Umbilical cord (tissue), 2 donors: ENCODE measurements at places on chromosomes 1 and 21.

DNA sequence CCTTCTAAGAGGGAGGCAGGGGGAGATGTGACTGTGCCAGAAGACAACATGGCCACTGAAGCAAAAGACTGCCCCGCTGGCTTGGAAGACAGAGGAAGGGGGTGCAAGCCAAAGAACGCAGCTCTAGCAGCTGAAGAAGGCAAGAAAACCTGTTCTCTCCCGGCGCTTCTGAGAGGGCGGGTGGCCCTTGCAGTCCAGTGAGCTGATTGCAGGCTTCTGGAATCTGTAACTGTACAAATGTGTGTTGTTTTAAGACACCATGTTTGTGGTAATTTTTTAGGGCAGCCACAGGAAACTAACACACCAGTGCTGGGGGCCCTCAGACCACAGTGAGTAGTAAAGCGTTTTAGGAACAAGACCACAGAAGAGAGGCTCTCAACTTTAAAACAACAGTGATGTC lies 47.0 kb downstream of the CD46 start:
- DNase-seq = peak; percentile 37

DNA sequence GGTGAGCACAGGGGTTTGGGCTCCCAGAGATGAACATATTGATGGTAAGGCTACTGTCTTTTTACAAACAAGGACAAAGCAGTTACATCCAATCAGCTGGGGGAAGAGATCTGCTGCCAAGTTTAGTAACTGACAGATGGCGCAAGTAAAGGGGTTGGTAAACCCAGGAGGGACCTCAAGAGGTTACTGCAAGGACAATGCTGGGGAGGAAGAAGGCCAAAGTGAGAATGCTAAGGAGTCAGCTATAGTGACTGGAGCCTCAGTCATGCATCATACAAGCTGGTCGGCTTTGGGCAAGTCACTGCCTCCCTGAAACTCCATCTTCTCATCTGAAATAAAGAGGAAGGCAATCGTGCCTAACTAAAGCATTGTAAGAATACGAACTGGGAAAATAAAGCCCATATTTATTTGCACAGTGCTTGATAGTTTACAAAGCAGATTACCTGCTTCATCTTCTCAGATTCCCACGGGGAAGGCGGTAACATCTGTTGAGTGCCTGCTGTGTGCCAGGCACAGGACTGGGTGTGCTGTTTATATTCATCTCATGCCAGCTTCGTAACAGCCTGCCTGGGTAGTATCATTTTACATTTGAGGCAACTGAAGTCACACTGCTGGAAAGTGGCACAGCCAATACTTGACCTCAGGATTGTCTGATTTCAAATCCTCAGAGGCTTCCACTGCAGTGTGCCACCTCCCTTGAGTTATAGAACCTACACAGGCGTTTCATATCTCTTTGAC lies 114.8 kb downstream of the BEND5 start:
- no peak for DNase-seq

DNA sequence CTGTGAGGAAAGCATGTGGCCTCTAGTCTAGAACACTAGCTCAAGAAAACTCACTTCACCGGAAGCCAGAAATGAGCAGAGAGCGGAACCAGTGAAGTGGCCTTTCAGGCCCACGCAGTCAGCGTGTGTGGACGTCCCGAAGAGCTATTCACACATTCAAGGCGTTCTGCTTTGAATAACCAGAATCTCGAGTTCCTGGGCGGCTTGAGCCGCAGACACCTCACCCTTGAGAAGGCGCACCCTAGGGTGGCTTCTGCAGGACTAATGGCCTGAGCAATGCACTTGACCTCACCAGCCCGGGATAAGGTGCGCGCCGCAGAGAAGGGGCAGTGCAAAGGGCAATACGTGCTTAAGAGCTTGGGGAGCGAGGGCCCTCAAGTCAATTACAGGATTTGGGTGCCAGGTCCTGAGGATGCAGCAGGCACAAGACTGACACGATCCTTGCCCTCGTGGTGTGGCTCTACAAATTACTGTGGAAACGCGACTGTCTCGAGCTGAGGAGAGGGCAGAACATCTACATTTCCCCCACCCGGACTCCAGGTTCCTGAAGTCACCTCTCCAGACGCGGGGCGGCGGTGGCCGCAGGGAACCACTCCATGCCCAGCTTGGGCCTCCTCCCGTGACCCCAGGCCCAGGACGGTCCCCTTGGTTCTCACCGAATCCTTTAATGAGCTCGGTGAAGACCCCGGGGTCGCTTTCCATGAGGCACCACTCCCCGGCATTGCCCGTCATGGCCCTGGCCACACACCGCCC lies 455 bp downstream of the UCHL5 start:
- peak; percentile 36 for DNase-seq

GRCh38 chr1:11795238-11795890 lies 10.4 kb downstream of the MTHFR start:
- no peak for DNase-seq

DNA sequence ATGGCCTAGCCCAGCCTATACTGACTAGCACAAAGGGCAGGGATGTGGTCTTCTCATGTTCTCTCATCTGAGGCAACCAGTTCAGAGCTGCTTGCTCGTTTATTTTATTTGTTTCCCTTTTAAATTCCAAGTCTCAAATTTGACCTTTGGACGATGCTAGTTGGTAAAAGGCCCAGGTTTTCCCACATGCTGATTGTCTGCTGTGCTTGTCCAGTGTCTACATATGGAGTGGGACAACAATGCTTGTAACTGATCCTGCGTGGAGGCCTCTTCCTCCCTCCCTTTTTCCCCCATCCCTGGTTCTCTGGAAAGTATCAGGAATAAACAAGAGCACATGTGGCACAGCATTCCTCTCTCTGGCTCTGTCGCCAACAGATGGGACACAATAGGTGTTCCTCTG lies 34.0 kb upstream of the BEND5 start:
- DNase-seq = no peak

DNA sequence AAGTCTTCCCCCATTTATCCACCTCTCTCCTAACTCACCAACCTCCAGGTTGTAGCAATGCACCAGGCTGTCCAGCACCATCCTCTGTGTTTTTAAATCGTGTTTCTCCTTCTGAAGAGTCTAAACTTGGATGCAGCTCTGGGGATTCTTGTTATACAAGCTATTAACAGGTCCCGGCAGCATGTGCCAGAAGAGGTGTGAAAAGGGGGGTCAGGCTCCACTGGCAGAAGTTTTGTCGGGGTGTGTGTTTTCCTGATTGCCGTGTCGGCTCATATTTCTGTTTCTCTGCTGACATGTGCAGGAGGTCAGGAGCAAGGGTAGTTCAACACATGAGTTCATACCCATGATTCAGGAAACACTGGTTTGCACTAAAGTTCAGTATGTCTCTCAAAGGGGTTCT lies 658.6 kb upstream of the CAMK1G start:
- DNase-seq = no peak

- DNase-seq = no peak
Observed at GRCh38 chr1:32372149-32372756, 9.9 kb downstream of the TSSK3 start.

GRCh38 chr1:229023651-229024300 lies 247.1 kb upstream of the RAB4A start:
- DNase-seq = no peak
